MM.1S (cell line): ENCODE measurements at places on chromosomes 7 and 10.
A peak's percentile ranks its signal among the peaks of the same experiment; 100 is the strongest.

DNA sequence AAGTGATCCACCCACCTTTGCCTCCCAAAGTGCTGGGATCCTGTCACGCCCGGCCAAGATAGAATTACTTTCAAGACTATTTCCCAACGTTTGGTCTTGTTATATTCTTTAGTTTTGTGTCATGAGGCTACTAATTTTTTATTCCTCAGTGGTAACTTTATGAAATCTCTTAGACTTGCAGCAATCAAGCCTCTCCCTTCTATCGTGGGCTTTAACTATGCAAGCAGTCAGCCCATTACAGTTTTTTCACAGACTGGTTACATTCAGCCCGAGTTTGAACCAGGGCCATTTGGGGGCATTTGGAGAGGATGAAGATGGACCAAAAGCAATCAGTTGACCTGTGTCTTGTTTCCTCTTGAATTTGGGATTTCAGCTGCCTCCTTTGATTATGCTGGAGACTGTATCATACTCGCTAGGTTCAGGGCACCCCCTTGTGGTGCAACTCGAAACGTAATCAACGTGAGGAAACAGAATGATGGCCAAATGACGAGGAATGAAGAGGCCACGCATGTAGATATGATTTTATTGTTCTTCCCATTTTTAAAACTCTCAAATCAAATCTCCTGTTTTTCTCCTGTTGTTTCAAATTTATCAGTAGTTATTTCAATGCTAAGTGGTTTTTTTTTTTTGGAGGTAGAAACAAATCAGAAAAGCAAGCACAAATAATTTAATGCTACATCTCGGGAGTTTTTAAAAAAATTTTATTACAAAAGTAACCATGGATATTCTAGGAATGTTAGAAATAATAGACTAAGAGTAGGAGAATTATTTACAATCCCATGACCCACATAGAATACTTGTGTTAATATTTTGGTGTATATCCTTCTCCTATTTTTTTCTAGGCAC lies 151.6 kb downstream of the KIAA1217 start:
- DNase-seq: peak; percentile 56

- no peak for DNase-seq
Observed at GRCh38 chr10:49287689-49288340, 11.2 kb upstream of the C10orf71 start.

GRCh38 chr7:127514499-127514898 lies 70.9 kb downstream of the GCC1 start:
- DNase-seq: peak; percentile 44

DNA sequence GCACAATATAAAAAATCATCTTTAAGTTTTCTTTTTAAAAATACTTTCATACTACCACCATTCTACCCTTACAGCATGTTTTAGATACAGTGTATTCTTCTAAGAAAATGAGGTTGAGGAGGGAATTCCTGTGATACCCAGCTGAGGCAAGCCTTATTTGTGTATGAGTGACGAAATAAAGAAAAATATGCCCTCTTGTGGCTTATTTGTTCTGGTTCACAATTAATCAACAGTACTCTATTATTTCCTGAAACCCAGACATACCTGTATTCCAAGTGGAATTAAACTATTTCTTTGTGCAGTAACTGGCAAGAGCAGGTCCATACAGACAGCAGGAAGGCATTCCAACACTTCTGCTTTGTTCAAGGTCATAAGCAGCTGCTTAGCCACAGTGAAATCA lies 4.5 kb upstream of the SEMA3D start:
- DNase-seq: peak; percentile 19

DNA sequence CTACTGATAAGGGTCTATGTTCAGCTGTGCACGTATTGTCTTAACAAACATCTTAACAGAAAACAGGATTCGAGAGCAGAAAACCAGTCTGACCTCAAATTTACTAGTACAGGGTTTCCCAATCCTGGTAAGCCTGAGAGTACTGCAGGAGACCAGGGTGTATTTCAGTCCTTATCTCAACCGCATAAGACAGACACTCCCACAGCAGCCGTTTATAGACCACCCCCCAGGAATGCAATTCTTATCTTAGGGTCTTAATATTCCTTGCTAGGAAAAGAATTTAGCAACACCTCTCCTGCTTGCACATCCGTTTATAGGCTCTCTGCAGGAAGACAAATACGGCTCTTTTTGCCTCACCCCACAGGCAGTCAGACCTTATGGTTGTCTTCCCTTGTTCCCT lies 277.3 kb downstream of the SDK1 start:
- no peak for DNase-seq

DNA sequence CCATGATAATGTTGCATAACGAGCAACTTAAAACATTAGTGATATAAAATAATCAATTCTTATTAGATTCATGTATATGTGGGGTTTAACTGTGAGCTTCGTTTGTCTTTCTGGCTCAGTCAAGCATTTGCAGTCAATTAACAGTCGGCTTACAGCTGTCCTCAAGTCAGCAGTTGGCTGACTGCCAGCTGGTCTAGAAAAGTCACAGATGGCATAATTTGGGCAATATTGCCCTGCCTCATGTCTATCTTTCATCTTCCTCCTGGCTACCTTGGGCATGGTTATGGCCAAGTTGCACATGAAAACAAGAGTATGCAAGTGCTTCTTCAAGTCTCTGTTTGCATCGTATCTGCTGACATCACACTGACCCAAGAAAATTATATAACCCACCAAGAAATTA lies 186.1 kb upstream of the ZWINT start:
- DNase-seq: peak; percentile 61

- DNase-seq: no peak
Observed at GRCh38 chr10:12491491-12491890, 142.1 kb downstream of the CAMK1D start.

- peak; percentile 70 for DNase-seq
Observed at GRCh38 chr7:20330928-20331909, 519 bp downstream of the ITGB8 start.

- DNase-seq: no peak
Observed at GRCh38 chr10:105145711-105146110, 504.6 kb downstream of the SORCS3 start.

- no peak for DNase-seq
Observed at GRCh38 chr10:69327463-69328379, 49.4 kb downstream of the HK1 start.

- no peak for DNase-seq
Observed at GRCh38 chr10:77189075-77189474, 448.5 kb downstream of the KCNMA1 start.

GRCh38 chr7:50475340-50475739 lies 25.2 kb upstream of the FIGNL1 start:
- DNase-seq: no peak

DNA sequence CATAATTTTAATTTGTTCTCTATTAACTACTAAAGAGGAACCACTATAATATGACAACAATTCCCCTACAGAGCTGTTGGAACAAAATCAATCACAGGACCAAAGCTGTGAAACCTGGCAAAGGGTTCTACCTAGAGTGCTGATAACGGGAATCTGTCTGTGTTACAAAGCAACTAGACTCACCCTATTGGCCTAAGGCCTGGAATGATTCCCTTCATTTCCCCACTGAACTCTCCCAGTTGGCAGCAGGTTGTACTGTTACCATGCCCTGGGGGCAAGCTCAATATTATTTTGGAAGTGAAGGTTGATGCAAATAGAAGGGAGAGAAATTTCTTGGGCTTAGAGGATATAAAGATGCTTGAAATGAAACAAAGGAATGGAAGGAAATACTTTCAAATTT lies 81.8 kb downstream of the SEMA3A start:
- DNase-seq: no peak

- DNase-seq: peak; percentile 75
Observed at GRCh38 chr7:20114468-20114867, 102.7 kb downstream of the MACC1 start.

DNA sequence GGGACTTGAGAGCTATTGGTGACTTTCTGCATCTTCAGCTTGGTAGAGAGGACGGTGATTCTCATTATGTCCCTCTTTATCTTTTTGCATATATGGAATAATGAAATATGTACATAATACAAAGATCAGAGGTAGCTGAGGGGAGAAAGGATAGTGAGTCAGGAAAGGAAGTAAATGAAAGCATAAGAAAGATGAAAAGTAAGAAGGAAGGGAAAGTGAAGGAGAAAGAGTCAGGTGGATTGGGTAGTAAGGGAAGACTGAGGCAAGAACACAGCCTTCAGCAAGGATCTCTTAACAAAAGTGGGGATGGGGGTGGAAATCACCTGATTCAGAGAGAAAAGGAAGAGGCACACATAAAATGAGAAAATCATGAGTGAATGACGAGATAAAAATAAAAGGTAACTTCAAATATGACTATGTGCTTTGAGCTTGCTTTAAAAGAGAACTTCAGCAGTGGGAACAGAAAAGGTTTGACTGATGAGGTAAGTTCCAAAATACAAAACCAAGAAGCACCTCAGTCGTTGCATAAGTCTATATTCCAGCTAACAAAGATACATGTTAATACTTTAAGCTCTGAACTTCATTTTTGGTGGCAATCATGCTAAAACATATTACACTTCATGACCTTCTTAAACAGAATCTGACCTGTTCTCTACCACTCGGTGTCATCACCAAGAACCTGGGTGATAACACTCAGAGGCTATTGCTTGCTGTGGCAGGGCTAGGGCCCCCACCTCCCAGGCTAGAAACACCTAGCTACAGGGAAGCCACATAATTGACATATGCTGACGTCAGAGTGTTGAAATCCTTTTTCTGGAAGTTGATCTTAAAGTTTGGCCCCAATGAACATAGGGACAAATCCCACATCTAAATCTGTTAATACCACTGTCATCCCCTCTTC lies 32.9 kb downstream of the NRCAM start:
- no peak for DNase-seq

GRCh38 chr7:23486002-23486773 lies 15.9 kb upstream of the IGF2BP3 start:
- no peak for DNase-seq

GRCh38 chr7:151232917-151233701 lies 826 bp downstream of the CHPF2 start:
- DNase-seq: peak; percentile 58

GRCh38 chr7:111045449-111045848 lies 45.5 kb upstream of the LRRN3 start:
- no peak for DNase-seq

GRCh38 chr10:24777196-24777595 lies 53.5 kb upstream of the ARHGAP21 start:
- no peak for DNase-seq

GRCh38 chr10:96287392-96288105 lies 16.2 kb upstream of the BLNK start:
- DNase-seq: peak; percentile 92

DNA sequence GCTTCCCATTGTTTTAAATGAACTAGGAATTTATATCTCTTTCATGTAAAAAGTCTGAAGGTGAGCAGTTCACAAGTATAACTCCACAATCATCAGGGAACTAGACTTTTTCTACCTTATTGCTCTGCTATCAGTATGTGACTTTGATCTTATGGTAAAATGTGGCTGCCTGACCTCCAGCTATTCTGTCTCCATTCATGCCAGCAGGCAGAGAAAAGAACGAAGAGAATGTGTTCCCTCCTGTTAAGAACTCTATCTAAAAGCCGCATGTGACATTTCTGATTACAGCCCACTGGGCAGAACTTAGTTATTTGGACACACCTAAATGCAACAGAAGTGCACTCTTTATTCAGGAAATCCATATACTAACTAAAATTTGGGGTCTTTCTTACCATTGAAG lies 102.8 kb upstream of the MBL2 start:
- DNase-seq: no peak

DNA sequence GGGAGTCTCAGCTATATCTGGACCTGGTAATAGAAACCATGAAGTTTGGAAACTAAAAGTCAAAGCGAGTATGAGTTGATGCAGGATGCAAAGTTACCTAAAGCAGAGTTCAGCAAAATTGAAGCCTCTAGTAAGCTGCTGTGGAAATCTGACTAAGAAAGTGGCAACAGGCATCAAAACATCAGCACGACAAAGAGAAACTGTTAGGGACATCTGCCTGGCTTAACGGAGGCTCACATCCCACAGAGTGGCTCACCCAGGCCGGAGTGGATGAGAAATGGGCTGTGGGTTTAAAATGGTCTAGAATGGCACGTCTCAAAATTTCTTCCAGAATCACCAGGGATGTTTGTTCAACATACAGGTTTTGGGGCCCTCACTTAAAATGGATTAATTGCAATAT lies 164.1 kb upstream of the NPY start:
- DNase-seq: no peak

GRCh38 chr7:107951896-107952295 lies 51.1 kb downstream of the LAMB1 start:
- no peak for DNase-seq

GRCh38 chr7:39735903-39736302 lies 112.5 kb downstream of the RALA start:
- no peak for DNase-seq

DNA sequence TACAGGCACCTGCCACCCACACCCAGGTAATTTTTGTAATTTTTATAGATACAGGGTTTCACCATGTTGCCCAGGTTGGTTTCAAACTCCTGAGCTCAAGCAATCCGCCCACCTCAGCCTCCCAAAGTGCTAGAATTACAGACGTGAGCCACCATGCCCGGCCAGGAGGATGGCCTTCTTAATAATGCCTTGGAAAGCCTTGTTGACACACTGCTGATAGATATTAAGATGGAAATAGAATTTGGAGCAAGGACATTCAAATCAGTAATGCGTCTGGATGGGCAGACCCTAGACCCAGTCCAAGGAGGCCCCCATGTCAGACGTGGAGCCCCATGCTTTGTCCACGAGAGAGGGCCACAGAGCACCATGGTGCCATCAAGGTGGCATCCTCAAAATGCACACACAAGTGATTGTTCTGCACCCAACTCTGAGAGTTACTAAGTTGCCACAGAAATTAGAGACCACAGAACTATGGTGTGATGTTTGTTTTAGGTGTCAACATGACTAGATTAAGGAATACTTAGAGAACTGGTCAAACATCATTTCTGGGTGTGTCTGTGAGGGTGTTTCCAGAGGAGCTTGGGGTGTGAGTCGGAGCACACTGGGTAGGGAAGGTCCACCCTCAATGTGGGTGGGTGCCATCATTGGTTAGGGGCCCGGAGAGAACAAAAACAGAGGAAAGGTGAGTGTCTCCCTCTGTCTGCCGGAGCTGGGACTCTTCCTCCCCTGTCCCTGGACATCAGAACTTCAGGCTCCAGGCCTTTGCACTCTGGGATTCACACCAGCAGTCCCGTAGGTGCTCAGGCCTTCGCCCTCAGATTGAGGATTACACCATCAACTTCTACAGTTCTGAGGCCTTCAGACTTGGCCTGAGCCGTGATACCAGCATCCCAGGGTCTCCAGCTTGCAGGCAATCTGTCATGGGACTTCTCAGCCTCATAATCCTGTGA lies 34.5 kb downstream of the EBF3 start:
- DNase-seq: no peak

- no peak for DNase-seq
Observed at GRCh38 chr7:27097686-27098577, 2.1 kb upstream of the HOXA1 start.

GRCh38 chr10:121112579-121113384 lies 261.6 kb downstream of the WDR11 start:
- no peak for DNase-seq

DNA sequence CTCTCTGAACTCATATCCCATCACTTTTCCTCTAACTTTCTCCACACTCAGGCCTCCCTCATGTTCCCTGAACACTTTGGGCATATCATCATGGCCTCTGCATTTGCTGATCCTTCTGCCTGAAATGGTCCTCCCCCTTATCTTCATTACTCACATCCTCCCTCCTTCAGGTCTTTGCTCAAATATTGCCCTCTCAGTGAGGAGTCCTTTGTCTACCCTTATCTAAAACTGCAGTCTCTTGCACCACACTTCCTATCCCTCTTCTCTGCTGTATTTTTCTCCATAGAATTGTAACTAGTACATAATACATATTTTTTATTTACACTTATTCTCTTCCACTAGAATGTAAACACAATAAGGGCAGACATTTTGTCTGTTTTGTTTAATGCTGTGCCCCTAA lies 41.7 kb downstream of the DNAJC1 start:
- DNase-seq: no peak
